ENCODE measurements at places on chromosomes 12 and 14. TPM values are rescaled to one million over a fixed set of nuclear protein-coding genes. Genes with fewer than 3 reads are reported as not detected.

Gene TMTC1
- total RNA-seq, result 0.06 TPM

Gene LRRC74A
- not detected for total RNA-seq

Gene PROX2
- not detected for total RNA-seq

Gene CARMIL3
- total RNA-seq, result 0.40 TPM

Gene RNASE7
- not detected for total RNA-seq

Gene KCNJ8
- total RNA-seq, result 0.29 TPM

Measured in A549 treated with CORT108297 at 1 μM for 4 hours (cell line).